ENCODE measurements at places on chromosomes 3 and 15. TPM values are rescaled to one million over a fixed set of nuclear protein-coding genes. Genes with fewer than 3 reads are reported as not detected.

- no peak overlapping the region for H3K4me3 ChIP-seq
- no peaks in the 10 kb centered on the region for H3K36me3 ChIP-seq
- no peak overlapping the region for H3K27ac ChIP-seq
- no peak for DNase-seq
- H3K4me1 ChIP-seq = no peaks in the 10 kb centered on the region
- no peaks in the 10 kb centered on the region for H3K27me3 ChIP-seq
Observed at GRCh38 chr3:192063570-192063969, 602.6 kb downstream of the PYDC2 start.

GRCh38 chr3:149657321-149657925 lies 402 bp downstream of the WWTR1 start:
- peak; percentile 30 for DNase-seq
- peak overlapping the region; percentile 44 for H3K4me3 ChIP-seq
- peaks cover 44% of the 10 kb centered on the region for H3K27me3 ChIP-seq
- no peaks in the 10 kb centered on the region for H3K4me1 ChIP-seq
- no peaks in the 10 kb centered on the region for H3K36me3 ChIP-seq

DNA sequence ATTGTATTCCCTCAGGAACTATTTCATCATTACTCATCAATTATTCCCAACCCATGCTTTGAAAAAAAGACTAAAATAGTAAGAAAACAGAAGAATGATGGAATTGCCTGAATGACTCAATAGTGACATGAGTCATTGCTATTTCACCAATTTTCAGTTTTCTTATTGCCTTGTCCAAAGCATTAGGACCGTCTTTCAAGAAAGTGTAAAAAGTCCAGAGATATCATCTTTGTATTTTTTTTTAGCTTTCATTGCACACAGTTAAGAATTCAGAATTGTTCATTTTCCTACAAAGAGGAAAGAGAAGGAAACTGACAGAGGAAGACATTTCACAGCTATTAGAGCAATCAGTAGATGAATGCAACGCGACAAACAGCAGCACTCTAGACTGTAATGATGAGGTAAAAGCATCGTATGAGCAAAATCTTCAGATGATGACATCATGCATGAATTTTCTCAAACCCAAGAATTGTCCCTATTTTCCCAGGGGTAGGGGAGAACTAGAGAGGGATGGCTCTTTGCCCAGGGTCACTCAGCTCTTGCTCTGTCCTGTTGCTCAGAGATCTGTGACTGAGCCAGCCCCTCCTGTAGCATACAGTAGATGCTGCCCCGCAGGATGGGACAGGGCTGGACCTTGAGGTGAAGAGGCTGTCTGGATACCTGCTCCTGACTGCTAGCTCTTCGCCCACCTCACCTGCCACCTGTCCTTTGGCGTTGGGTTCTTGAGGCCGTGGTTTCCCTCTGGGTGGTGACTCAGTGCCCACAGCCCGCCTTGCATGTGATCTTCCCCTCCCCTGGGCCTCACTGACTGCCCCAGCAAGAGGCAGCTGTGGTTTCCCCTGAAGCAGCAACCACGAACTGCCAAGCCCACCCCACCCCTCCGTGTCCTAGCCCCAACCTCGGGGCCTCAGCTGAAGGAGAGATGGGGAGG lies 84.8 kb downstream of the PPCDC start:
- no peaks in the 10 kb centered on the region for H3K36me3 ChIP-seq
- H3K27ac ChIP-seq = no peak overlapping the region
- no peak overlapping the region for H3K4me3 ChIP-seq
- H3K27me3 ChIP-seq = no peaks in the 10 kb centered on the region

Gene CASR
- 0.16 TPM for total RNA-seq

GRCh38 chr3:82033186-82033585 lies 271.7 kb upstream of the GBE1 start:
- no peaks in the 10 kb centered on the region for H3K4me1 ChIP-seq
- H3K27ac ChIP-seq = no peak overlapping the region
- H3K4me3 ChIP-seq = no peak overlapping the region
- no peaks in the 10 kb centered on the region for H3K36me3 ChIP-seq
- no peaks in the 10 kb centered on the region for H3K27me3 ChIP-seq

Gene MANF
- total RNA-seq = 100 TPM

Measured in colonic mucosa (tissue), 4 donors.